Endodermal cell (in vitro differentiated cells): ENCODE measurements at places on chromosomes 16 and 17. TPM values are rescaled to one million over a fixed set of nuclear protein-coding genes. Genes with fewer than 3 reads are reported as not detected.
A peak's percentile ranks its signal among the peaks of the same experiment; 100 is the strongest.

DNA sequence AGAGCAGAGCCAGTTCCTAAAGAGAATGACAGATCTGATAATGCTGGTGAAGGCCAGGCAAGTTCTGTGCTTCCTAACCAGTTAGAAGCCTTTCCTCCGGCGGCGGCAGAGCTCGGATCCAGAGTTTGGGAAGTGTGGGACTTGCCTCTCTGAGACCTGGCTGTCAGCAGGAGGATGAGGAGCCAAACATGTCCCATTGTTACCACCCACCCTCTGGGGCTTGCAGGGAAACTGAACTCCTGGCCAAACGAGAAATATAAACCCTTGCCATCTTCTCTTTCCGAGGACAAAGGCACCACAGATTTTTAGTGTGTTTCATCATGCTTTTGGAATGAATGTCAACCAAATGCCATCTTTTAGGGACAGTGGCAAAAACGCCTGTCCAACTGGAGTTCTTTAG lies 80.2 kb upstream of the SMURF2 start:
- H3K27me3 ChIP-seq: no peaks in the 10 kb centered on the region
- peak; percentile 61 for DNase-seq
- no peak overlapping the region for H3K4me3 ChIP-seq
- peaks cover 4% of the 10 kb centered on the region for H3K4me1 ChIP-seq
- H3K27ac ChIP-seq: no peak overlapping the region

ARL6IP1 gene
- total RNA-seq: 316 to 331 TPM (median 322 TPM) in 3 replicates

PDILT gene
- not detected in 3 replicates for total RNA-seq

RAB26 gene
- 4.9 and 5.4 TPM in 2 replicates for total RNA-seq

DNA sequence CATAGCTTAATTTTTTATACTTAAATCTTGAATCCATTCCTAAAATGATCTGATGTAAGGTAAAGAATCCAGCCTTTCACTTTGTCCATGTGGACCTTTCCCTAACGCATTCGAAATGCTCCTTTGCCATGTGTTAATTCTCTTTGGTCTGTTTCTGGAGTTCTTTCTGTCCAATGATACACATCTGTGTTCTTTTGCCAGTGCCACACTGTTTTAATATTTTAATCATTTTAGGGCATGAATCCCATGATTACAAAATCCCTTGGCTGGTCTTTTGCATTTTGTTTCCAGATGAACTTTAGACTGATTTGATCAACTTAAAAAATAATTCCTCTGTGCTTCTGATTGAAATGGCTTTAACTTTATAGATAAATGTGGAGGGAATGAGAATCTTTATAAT lies 74.1 kb downstream of the NTN1 start:
- no peak overlapping the region for H3K4me3 ChIP-seq
- no peak for DNase-seq
- no peaks in the 10 kb centered on the region for H3K4me1 ChIP-seq
- no peaks in the 10 kb centered on the region for H3K36me3 ChIP-seq
- H3K27me3 ChIP-seq: no peaks in the 10 kb centered on the region
- no peak overlapping the region for H3K27ac ChIP-seq

TBC1D3C gene
- total RNA-seq: 0.22 TPM in 1 of 2 replicates, not detected in the other

CACNG4 gene
- total RNA-seq: 1.3 and 2.1 TPM in 2 replicates

GRCh38 chr16:64629622-64630021 lies 492.2 kb downstream of the CDH11 start:
- no peak for DNase-seq
- no peaks in the 10 kb centered on the region for H3K4me1 ChIP-seq
- no peak overlapping the region for H3K4me3 ChIP-seq
- no peaks in the 10 kb centered on the region for H3K27me3 ChIP-seq
- H3K36me3 ChIP-seq: no peaks in the 10 kb centered on the region

GRCh38 chr16:79009896-79010295 lies 590.6 kb downstream of the MAF start:
- DNase-seq: no peak
- no peaks in the 10 kb centered on the region for H3K27me3 ChIP-seq
- H3K27ac ChIP-seq: no peak overlapping the region
- H3K36me3 ChIP-seq: no peaks in the 10 kb centered on the region
- no peak overlapping the region for H3K4me3 ChIP-seq

- no peaks in the 10 kb centered on the region for H3K27me3 ChIP-seq
- no peaks in the 10 kb centered on the region for H3K36me3 ChIP-seq
- H3K27ac ChIP-seq: no peak overlapping the region
- H3K4me1 ChIP-seq: no peaks in the 10 kb centered on the region
- peak; percentile 41 for DNase-seq
- no peak overlapping the region for H3K4me3 ChIP-seq
These were observed 115.1 kb upstream of the RPL38 start for GRCh38 chr17:74088285-74088933.

- no peaks in the 10 kb centered on the region for H3K36me3 ChIP-seq
- H3K4me1 ChIP-seq: peaks cover 33% of the 10 kb centered on the region
- H3K4me3 ChIP-seq: no peak overlapping the region
- no peaks in the 10 kb centered on the region for H3K27me3 ChIP-seq
- no peak overlapping the region for H3K27ac ChIP-seq
These were observed 347.6 kb downstream of the SNX29 start for GRCh38 chr16:12324152-12324551.

DNA sequence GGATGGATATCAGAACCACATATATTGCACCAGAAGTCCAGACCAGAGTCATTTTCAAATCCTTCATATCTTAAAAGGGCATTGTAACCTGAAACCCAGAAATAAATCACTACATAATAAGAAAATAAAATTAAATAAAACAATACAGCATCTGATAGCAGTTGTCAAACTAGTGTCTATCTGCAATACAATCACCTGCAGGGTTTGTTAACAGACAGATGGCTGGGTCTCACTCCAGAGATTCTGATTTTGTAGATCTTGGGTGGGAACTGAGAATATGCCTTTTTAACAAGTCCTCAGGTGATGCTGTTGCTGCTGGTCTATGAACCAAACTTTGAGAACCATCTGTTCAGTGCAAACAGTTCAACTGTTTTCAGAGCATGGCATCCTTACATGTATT lies 37.6 kb downstream of the NME2 start:
- DNase-seq: no peak
- peaks cover 90% of the 10 kb centered on the region for H3K36me3 ChIP-seq
- H3K4me1 ChIP-seq: no peaks in the 10 kb centered on the region
- H3K27ac ChIP-seq: no peak overlapping the region
